Psoas muscle (tissue), 8 donors: ENCODE measurements at places on chromosomes 6 and 20. TPM values are rescaled to one million over a fixed set of nuclear protein-coding genes. Genes with fewer than 3 reads are reported as not detected.

- no peak for DNase-seq
Measured at GRCh38 chr6:2412731-2413130, 167.3 kb upstream of the GMDS start.

GRCh38 chr6:41814629-41815028 lies 27.1 kb downstream of the TOMM6 start:
- no peak for DNase-seq

DNA sequence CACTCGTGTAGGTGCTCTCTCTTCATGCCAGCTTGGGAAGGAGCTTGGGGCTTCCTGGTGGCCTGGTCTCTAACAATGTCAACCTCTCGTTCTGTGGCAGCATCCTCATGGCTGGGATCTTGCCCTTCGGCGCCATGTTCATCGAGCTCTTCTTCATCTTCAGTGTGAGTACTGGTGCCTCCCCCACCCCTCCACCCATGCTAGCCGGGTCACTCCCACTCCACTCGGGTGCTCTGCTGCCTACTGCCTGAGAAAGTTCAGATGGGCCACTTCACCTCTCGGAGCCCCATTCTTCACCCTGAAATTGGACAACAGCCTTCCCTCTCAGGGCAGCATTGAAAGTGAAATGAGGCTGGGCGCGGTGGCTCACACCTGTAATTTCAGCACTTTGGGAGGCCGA lies 48.8 kb downstream of the TM9SF4 start:
- DNase-seq: no peak

- no peak for DNase-seq
Measured at GRCh38 chr6:141467041-141467440, 665.7 kb upstream of the GJE1 start.

GRCh38 chr6:89711801-89712200 lies 73.3 kb upstream of the LYRM2 start:
- DNase-seq: no peak

- no peak for DNase-seq
Measured at GRCh38 chr6:5828296-5828695, 178.4 kb downstream of the NRN1 start.

DNA sequence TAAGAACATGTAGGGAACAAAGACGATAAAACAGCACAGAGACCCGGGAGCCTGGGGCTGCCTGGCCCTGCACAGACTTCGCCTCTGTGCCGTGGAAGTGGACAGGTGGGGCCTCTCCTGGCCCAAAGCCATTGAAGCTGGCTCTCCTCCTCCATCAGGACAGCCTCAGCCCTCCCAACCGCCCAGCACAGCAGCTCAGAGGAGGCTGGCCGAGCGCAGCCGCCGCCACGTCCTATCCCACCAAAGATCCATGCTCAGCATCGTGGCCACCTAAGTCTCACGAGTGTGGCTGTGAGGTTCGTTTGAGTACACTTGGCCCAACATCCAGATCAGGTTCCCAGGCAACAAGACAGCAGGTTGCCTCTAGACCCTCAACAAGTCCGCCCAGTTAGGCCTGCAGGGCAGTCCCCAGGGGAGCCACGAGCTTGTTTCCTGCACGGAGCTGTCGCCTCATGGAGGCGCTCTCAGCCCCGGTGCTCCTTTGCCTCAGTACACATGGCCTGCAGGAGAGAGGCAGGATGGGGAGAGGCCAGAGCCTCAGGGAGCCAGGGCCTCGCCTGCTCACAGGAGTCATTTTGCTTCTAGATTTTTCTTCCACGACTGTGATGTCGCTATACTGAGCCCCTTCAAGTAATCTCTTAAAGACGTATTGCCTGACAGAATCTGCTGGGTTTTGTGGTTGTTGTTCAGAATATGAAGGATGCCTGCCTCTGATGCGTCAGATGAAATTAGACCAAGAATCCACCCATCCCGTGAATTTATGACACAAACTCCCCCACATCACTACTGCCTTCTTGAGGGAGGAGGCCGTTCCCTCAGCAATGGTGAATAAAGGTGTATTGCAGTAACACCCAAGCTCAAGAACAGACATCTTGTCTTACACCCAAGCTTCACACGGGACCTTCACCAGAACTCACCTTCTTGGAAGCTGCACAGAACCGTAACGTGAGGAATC lies 102.7 kb downstream of the RNASET2 start:
- DNase-seq: no peak

Gene BMP2
- 2.9 TPM for total RNA-seq

Gene KIF25
- total RNA-seq: 0.43 TPM

Gene NRSN2
- total RNA-seq: 3.0 TPM

Gene ULBP1
- 0.06 TPM for total RNA-seq
